Renal cortical epithelial cell (primary cell): ENCODE measurements at places on chromosomes 5 and 9. TPM values are rescaled to one million over a fixed set of nuclear protein-coding genes. Genes with fewer than 3 reads are reported as not detected.

- DNase-seq = peak; percentile 75
These were observed 46.7 kb downstream of the GARNL3 start for GRCh38 chr9:127311239-127311741.

GRCh38 chr5:29252390-29252789 lies 1941.1 kb upstream of the CDH6 start:
- DNase-seq = no peak

DNA sequence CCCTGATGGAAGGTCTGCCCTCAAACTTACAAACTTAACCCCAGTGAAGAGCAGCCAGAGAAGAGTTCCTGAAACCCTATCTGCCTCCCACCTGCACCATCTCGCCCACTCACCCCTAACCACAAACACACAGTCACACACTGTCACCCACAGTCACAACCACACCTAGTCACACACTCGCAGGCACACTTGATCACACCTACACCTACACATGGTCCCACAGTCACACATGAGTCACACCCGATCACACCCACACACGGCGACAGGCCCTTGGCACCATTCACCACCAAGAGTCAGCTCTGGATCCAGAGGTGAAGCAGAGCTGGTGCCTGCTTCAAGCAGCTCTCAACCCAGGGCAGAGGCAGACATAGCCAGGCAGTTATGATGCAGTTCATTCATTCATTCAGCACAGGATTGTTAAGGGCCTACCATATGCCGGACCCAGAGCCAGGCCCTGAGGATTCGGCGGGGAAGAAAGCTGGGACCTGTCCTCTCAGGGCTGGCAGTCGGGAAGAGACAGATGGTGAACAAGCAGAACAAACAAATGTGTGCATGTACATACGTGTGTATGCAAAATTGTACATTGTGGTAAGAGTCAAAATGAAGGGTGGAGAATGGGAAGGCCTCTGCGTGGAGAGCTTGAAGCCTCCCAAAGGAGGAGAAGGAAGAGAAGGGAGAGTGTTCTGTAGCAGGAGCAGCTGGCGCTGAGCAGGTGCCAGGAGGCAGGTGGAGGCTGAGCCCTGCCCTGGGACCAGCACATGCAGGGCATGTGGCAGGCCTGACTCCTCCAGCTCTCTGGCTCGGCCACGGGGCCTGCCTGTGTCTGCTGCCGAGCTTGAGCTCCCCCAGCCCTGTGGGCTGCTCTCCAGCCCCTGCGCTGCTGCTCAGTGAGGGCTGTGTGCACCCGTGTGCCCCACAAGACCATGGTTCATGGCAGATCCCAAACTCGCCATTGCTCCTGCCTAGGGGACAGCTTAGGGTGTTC lies 6.4 kb downstream of the TSPAN17 start:
- DNase-seq = peak; percentile 47

GRCh38 chr9:6955251-6955921 lies 197.6 kb downstream of the KDM4C start:
- DNase-seq = peak; percentile 77

DNA sequence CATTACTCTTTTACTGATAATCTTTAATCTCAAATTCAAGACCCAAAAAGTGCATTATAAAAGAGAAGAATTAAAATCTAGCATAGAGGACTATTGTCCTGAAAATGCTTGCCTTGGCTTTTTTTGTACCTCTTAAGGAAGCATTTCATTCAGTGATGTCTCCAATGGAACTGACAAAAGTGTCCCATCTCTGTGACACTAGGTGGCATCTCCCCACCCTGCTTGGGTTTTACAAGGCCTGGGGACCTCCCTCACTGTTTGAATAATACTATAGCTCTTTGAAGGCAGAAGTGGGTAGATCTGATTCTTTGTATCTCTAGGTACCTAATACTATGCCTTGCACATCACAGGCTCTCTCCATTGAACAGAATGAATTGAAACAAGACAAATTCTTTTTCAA lies 180.6 kb downstream of the EPB41L4A start:
- no peak for DNase-seq

DNA sequence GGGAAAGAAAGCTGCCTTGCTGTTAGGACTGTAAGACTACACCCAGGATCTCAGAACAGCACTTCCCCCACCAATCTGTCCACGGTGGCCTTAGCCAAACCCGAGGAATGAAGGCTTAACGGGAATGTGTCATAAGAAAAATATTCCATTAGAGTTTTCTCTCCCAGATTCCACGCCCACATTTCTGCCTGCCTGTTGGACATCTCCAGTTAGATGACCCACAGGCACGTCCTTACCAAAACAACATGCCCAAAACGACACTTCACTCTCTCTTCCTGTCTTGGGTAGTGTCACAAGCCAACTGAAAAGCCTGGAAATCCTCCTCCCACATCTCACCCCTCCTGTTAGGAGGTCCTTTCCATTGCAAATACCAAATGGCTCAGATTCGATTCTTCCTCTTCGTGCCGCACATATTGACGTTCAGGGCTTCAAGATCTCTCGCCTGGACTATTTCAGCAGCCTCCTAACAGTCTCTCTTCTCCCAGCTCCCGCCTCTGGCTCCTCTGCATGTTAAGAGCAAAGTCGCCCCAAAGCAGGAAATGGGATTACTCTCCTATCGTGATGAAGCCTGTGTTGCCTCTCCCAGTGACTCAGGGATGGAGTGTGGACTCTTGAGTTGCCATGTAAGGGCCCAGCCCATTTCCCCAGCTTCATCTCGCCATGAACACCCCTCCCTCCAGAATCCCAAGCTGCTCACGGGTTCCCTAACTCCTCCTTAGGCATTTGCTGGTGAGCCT lies 159.3 kb downstream of the NR3C1 start:
- peak; percentile 98 for DNase-seq

GRCh38 chr9:23850690-23851629 lies 24.9 kb upstream of the ELAVL2 start:
- no peak for DNase-seq

GRCh38 chr9:95749493-95749892 lies 126.0 kb upstream of the ERCC6L2 start:
- no peak for DNase-seq

- no peak for DNase-seq
These were observed 32.8 kb upstream of the MED10 start for GRCh38 chr5:6411141-6411540.

DNA sequence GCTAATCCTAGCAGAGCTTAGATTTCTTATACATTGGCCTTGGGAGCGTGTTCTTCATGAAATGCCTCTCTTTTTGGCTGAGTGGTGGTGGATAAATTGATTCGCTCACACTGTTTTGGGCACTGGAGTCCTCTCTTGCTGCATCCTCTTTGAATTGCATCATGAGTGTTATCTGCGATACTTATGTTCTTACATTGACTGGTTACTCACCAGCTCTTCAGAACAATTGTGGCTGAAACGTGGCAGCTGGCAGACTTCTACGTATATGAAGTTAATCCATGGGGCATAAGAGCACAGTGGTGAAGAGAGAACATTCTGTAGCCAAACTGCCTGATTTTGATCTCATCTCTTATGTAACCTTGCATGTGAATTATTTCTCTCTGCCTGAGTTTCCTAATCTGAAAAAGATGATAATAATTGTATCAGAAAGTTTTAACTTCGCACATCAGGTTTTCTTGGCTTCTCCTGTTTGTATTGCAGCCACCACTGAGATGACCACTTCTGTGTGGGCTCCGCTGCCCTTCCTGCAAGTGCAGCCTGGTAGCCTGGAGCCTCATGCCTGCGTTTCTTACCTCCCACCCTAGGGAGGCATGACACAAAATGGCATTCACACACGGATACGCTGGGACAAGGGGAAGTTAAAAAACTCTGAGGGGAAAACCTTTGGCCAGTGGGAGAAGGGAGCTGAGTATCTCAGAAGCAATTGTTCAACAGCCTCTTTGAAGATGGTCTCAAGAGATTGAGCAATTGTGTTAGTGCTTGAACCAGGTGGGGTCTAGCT lies 295.2 kb downstream of the ARHGAP26 start:
- DNase-seq = no peak

DNA sequence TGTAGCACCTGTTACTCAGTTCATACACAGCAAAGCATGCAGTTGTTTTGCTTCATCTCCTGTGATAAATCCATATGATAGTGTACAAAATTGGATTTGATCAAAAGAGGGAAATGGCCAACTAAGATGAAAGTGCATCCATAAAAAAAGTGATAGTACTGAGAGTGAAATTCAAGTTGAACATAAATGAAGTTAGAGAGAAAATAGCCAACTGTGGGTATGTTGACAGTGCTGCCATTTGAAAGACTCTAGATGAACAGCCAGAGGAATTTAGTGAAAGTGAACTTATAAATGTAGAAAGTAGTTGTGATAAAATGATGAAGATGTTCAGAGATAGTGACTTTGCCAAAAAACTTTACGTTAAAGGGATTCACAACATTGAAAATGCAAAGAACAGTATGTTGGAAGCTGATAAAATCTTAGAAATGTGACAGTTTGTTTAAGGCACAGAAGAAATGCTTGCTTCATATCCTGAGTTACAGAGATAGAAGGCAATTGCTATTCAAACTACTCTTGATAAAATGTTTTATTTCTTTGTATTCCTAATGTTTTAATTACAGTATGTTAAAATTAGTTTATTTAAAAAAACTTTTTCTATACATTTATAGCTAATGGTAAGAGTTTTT lies 119.7 kb downstream of the DMXL1 start:
- DNase-seq = no peak

DNA sequence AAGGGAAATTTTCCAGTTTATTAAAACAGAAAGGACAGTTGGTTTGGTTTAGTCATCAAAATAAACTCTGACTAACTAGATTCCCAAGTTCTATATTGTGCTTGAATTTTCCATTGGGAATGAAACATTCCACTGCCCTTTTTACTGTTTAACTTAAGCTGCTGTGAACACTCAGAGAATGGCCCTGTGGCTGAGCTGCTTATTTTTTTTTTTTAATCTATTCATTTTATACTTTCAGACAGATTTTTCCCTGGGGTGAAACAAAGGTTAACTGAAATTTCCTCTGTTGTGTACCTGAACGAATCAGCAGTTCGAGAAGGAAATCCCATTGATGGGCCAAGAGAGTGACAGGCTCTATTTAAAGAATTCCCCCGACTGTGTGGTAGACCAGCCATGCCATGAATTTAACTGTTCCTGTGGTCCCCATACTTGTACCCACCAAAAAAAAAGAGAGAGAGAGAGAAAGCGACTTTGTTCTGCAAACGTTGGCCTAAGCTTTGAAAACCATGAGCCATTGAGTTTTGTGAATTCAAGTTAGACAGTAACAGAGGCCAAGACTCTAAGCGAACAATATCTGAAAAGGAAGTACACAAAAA lies 138.7 kb upstream of the GRHPR start:
- peak; percentile 85 for DNase-seq

GRCh38 chr9:115627511-115627910 lies 509.6 kb upstream of the TNC start:
- DNase-seq = no peak

- no peak for DNase-seq
These were observed 22.8 kb upstream of the ZBTB43 start for GRCh38 chr9:126782053-126782388.

DNA sequence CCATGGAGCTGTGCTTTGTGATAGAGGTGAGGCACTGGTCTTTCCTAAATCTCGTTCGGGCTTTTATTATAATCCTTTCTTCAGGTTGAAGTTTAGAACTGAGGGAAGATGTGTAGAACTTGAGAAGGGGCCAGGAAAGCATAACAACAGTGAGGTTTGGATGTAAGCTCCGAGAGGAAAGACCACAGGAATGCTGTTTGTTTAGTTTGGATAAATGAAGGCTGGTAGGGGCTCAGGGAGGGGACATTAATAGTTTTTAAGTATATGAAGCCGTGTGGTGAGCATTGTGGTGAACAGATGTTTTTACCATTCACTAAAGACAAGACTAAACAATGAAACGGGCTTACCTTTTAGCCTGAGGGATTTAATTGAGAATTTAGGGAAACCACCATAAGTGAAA lies 130.8 kb downstream of the ARHGAP26 start:
- DNase-seq = peak; percentile 60

GRCh38 chr5:163165277-163165676 lies 272.1 kb upstream of the CCNG1 start:
- no peak for DNase-seq

GRCh38 chr5:156240414-156240813 lies 86.5 kb upstream of the SGCD start:
- DNase-seq = no peak

- no peak for DNase-seq
These were observed 1.2 kb downstream of the DUSP1 start for GRCh38 chr5:172769616-172770373.

Gene TSSK1B
- total RNA-seq = 0.55 TPM in 1 of 2 replicates, not detected in the other

Gene BARHL1
- total RNA-seq = not detected in 2 replicates

Gene ENDOG
- total RNA-seq = 31.3 and 33.9 TPM in 2 replicates

Gene GAS1
- total RNA-seq = 0.65 and 1.0 TPM in 2 replicates

Gene KCNV2
- not detected in 2 replicates for total RNA-seq

Gene SPIN1
- 154 and 211 TPM in 2 replicates for total RNA-seq

Gene CSF2
- 0.60 and 217 TPM in 2 replicates for total RNA-seq

Gene POLR3G
- 2.7 and 10.8 TPM in 2 replicates for total RNA-seq

Gene TNPO1
- total RNA-seq = 176 and 258 TPM in 2 replicates

Gene SLC4A9
- total RNA-seq = not detected in 2 replicates
